NCI-H226 (cell line): ENCODE measurements at places on chromosomes 7 and 10.

GRCh38 chr7:26534649-26535482, 243.2 kb downstream of the SNX10 start:
- DNase-seq: no peak

DNA sequence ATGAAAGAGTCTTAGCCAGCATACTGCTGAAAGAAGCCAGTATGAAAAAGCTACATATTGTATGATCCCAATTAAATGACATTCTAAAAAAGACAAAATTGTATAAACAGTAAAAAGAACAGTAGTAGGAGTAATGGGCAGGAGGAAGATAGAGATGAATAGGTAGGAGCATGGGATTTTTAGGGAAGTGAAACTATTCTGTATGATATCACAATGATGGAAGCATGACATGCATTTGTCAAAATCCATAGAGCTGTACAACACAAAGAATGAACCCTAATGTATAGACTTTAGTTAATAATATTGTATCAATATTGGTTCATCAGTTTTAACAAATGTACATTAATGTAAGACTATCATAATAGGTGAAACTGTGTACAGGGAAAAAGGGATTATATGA, 147.9 kb downstream of the IMMP2L start:
- no peak for DNase-seq

GRCh38 chr10:93445097-93445960, 36.8 kb downstream of the MYOF start:
- DNase-seq: peak; percentile 99

DNA sequence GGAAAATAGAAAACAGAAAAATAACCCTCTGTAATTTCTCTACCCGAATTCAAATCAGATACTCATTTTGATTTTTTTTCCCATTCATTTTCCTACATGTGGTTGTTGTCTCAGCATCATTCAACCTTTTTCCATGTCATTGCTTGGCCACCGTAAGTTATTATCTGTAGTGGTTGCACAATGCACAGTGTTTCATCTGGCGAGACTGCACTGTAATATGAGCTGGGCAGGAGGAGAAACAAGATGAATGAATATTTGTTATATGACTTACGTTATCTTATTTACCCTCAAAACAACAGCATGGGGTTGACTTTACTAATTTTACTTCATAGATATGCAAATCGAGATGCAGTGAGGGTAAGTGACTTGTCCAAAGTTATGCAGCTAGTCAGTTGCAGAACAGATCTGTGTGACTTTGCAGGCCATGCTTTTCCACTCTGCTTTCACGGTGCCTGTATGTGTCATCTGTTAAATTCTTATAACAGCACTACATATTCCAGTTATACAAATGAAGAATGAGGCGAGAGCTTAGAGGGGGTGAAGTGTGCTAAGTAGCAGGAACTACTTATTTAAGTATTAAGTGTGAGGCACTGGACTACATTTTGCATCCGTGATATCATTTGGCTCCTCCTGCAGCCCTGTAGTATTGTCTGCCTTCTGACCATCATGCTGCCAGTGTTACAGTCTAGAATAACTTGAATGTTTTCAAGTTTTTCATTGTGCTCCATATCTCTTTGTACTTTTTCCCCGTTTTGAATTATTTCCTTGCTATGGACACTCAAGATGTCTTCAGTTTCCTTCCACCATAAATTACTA, 56.7 kb downstream of the ZMYND11 start:
- DNase-seq: peak; percentile 24

DNA sequence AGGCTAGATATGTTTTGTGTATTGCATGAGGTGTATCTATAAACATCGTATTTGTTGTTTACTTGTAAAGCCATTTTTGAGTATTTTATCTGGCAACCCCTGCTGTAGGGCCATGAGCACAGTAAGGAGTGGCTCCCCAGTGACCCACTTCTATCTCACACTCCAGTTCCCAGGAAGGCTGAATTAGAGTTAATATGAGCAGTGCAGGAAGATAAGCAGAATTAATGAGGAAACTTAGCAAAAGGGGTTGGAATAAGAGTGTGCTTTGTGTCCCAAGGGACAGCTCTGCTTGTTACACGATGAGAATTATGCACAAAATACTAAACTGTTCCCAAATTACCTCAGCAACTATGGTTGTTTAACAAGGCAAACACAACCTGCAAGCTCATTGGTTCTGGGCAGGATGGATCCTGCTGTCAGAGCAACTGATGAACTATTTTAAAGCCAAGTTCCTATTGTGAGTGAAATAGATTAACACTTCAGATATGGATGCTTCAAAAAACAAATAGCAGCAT, 1005.8 kb downstream of the NRG3 start:
- DNase-seq: no peak

GRCh38 chr10:47438857-47439474, 44.9 kb downstream of the ANXA8 start:
- DNase-seq: peak; percentile 76

DNA sequence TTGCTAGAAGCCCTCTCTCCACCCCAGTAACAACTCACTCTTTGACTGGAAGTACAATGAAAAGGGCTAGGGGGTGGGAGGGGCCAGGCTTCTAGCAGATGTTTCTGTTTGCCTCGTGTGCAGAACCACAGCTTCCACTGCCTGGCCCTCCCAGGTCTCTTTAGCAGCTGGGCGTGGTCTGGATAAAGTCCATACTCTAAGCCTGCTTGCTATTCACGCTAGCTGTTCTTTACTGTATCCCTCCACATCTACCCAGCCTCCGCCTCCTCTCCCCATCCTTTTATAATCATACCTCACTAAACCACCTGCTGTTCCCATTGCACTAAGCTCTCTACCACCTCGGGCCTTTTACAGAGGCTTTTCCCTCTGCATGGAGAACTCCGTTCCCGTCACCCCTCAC, 288.8 kb downstream of the CAMK1D start:
- DNase-seq: no peak

DNA sequence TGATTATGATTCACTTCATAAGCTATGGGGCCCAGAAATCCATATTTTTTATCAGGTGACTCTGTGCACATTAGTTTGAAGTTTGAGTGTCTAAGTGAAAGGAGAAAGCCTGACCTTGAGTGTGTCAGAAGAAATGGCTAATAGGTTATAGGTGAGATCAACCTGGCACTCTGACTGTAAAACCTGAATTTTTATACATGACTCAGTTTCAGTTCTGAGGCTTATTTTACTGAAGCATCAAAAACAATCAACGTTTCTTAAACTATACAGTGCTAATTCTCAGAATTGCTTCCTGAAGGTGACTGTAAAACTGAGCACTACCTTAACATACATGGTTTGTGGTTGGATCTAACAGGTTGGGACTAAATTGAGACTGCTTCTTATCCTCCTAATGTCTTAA, 159.4 kb upstream of the AHR start:
- DNase-seq: no peak

DNA sequence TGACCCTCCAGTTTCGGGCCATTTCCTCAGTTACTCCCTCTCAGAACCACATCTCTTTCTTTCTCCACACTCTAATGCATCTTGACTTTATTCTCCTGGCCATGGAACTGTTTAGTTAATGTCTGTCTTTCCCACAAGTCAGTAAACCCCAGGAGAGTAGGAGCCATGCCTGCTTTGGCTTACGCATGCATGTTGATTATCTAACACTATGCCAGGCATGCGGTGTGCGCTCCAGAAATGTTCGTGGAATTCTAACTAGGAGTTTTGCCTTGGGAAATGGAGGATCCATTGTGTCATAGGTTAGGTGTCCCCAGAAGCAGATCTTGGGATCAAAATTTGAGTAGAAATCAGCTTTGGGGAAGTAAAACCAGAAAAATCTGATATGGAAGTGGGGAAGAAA, 308.9 kb downstream of the GRID1 start:
- DNase-seq: no peak
